ENCODE measurements at places on chromosomes 7 and 10.

DNA sequence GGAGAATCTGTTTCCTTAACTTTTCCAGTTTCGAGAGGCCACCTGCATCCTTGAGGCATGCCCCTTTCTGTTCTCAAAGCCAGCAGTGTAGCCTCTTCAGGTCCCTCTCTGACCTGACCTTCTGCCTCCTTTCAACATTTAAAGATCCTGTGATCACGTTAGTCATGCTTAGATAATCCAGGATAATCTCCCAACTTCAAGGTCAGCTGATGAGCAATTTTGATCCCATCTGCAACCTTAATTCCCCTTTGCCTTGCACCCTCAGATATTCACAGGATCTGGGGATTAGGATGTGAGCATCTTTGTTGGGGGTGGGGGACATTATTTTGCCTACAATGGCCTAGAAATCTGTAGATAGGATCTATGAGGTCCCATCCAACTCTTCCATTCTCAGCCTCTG, 8.0 kb downstream of the HKDC1 start:
- DNase-seq, result no peak

GRCh38 chr10:5563991-5564536, 39.3 kb downstream of the CALML3 start:
- DNase-seq, result no peak

DNA sequence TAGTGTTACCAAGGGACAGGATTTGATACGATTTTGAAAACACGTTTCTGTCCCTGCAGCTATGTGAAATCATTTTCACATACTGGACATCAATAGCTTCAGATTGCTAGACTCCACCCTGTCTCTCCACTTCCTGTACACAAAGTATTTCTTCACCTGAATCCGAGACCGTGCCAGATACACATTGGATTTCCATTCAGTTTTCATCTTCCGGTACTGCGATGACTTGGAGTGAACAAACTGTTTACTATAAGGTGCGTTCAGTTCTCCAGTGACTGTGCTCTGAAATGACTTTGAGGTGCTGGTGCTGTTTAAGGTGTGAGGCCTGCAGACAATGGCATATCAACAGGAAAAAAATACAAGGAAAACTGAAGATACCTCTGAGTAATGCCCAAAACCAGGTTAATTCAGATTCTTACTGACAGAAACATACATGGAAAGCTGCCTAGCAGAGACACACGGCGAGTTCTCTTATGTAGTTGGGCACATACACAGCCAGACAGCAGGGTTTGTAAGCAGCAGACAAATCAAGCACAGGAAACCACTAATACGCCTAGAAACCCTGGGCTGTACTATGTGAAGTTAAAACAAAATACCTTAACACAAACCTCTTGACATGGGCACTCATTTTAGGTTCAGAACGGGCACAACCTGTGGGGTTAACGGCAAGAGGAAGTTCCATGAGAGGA, 119.2 kb downstream of the GALNT11 start:
- DNase-seq, result no peak

- peak; percentile 89 for DNase-seq
Measured at GRCh38 chr7:137986252-137987017, 15.5 kb downstream of the CREB3L2 start.

DNA sequence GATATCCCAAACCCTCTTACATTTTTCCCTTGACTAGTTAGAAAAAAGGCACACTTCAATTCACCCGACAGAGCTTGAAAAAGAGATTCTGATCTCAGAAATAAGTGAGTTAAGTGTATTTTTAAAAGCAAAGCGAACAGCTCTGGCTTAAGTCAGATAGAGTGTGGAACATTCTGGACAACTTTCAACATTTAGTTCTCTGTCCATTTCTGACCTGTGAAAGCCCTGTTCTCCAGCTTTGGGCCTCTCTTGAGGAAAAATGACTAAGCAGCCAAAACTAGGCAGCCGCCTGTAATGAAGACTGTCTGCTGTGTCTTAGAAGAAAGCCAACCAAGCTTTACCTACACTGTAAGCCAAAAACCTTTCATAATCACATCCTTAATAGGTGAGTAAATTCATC, 50.5 kb downstream of the CDK6 start:
- DNase-seq, result no peak

Data from brain (organoid and tissue), 16 donors.